ENCODE measurements at places on chromosomes 5 and 9.

DNA sequence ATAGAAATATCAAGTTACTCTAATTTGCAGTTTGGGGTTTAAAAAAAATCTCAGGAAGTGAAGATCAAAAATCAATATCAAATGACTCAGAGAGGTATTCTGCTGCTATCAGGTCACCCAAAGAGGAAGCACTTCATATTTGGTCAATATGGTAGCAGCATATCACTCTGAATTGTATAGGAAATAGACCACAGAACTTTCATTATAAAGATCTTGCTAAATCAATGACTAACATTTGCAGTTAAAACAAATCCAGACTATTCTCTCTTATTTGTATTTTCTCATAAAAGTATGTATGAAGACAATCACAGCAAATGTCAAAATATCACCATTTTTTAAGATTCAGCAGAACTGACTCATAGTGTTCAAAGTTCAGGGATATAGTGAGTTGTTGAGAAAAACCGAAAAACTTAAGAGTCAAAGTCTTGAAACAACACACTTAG, 105.8 kb upstream of the PCSK1 start:
- no peak for DNase-seq

DNA sequence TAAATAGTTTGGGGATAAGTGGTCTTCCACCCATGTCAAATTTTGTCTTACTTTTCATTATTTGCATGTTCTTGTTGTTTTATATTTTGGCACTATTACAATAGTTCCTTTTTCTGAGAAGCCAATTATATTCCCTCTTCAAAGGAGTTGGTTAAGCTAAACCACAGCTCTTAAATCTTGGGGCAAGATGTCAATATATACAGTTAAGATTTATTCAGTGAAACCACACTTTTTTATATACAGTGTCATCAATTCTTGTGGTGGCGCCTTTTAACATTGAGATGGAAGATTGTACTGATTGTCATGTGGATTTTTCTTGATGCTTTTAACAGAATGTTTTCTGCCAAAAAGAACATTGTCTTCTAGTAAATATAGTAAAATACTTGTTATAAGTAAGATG, 104.1 kb downstream of the MTREX start:
- DNase-seq, result no peak

DNA sequence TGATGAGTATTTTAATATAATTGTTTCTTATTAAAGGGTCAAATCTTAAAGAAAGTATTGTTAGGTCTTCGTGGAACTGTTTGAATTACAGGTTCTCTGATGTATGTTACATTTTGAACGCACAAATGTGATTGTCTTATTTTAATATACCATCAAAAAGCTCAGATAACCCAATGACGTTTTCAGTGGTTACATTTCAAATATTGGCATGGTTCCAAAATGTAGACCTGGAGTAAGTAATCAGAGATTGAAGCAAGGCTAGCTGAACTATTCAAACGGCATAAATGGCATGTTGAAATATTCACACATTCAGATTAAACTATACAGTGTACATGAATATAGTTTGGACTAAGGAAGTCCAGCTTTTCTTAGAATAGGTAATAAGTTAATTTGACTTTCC, 281.7 kb upstream of the EFNA5 start:
- DNase-seq, result no peak

- peak; percentile 33 for DNase-seq
Measured at GRCh38 chr5:53291528-53291927, 182.0 kb upstream of the MOCS2 start.

DNA sequence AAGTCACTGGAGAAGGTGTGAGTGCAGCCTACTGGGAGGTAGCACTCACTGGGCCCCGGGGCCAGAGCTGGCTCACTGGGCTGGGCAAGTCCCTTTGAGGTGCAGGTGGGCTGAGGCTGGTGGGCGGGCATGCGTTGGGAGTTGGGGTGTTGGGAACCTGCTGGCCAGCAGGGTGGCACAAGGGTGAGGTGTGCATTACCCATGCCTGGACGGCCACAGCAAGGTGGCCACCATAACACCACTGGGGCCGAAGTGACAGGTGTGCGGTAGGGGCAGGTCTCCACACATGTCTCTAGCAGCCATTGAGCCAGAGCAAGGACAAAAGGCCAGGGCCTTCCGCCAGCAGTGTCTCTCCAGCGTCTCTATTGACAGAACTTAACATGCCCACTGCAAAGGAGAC, 22.6 kb downstream of the PRRT1B start:
- no peak for DNase-seq

GRCh38 chr5:32130865-32131264, 43.3 kb downstream of the GOLPH3 start:
- DNase-seq, result no peak

DNA sequence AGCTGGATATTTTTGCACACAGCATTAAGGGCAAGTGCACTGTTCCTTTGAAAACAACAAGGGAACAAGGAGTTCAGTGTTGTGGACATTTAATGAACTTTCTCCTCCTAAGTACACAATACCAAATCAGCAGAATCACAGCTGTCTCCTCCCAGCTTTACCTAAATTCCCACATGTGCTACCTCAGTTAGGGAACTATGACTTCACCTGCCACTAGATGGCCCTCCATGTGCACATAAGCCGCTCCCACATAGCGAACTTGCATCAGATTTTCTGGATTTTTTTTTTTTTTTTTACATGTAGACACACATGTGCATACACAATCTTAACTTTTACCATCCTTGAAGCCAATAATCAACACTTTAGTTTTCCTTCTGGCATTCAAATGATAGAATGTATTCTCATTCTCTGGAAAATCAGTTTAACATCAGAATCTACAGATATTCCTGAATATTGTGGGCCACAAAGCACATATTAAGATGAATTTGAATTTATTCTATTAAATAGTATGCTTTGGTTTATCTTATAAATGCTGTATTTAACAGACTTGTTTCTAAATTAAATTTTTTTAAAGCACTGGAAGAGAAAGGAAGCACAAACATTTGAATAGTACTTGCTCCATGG, 123.6 kb downstream of the PALM2AKAP2 start:
- peak; percentile 66 for DNase-seq

GRCh38 chr5:145495196-145495595, 339.9 kb downstream of the PRELID2 start:
- DNase-seq, result no peak

DNA sequence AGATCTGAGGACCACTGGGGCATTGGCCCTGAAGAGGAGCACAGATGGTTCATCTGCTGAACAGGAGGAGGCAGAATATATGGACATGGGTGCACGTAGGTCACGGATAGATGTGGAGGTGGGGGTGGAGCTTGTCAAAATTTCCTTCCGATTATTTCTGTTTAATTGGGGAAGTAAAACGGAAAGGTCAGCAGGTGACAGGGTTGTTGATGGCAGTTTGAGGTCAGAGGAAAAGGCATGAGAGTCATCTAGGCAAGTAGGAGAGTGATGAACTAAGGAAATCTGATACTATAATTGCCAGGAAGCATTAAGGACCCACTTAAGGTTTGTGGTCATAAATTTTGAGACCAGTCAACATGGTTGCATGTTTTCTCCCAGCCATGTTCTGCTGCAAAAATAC, 8.4 kb upstream of the FAM81B start:
- no peak for DNase-seq

DNA sequence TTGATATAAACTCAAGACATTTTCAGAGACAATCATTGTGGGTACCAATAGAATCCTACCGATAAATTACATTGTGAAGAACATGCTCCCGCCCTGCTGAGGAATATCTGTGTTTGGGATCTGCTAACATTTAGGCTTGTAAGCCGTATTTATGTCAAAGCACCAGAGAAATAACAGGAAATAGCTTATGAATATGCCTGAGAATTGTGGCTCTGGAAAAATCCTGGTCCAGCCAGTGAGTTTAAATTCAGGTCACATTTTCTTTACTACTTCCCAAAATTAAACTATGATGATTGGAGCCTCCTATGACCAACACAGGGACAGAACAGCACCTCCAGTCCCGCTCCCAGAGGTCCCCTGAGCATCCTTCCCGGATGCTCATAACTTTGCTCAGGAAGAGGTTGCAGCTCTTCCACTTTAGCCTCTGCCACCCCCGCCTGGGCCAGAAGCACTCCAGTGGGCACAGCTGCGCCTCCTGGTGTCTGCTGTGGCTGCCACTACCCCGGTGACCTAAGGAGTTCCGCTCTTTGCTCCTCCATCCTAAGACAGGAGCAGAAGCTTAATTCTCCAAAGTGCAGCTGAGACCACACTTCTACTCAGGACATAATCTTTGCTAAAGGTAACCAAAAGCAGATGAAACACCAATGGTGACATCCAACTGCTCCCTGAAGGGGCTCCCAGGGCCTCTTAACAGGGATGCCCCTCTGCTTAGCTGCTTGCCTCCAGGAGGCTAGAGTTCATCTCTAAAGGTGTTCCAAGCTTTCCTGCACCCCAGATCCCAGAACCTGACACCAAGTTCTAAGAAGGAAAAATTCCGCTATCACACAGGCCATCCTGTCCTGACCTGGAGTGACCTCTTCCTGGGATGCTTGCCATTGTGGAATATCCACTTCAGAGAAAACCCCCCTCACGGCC, 58.8 kb downstream of the SLC1A1 start:
- peak; percentile 2 for DNase-seq

DNA sequence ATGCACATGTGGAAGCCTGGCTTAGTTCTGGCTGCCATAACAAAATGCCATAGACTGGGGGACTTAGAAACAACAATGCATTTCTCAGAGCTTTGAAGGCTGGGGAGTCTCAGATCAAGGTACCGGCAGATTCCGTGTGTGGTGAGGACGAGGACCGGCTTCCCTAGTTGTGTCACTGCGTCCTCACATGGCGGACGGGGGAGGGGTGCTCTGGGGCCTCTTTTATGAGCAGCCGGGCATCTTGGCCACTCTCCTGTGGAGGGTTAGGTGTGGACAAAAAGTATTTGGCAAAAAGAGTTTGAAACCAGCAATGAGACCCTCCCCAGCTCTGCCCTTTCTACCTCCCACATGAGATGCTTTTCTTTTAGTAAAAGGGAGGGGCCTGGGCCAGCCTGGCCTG, 118.5 kb upstream of the LPCAT1 start:
- no peak for DNase-seq

GRCh38 chr9:14650596-14650995, 42.6 kb downstream of the ZDHHC21 start:
- no peak for DNase-seq

GRCh38 chr5:174917976-174918554, 193.7 kb downstream of the MSX2 start:
- no peak for DNase-seq

DNA sequence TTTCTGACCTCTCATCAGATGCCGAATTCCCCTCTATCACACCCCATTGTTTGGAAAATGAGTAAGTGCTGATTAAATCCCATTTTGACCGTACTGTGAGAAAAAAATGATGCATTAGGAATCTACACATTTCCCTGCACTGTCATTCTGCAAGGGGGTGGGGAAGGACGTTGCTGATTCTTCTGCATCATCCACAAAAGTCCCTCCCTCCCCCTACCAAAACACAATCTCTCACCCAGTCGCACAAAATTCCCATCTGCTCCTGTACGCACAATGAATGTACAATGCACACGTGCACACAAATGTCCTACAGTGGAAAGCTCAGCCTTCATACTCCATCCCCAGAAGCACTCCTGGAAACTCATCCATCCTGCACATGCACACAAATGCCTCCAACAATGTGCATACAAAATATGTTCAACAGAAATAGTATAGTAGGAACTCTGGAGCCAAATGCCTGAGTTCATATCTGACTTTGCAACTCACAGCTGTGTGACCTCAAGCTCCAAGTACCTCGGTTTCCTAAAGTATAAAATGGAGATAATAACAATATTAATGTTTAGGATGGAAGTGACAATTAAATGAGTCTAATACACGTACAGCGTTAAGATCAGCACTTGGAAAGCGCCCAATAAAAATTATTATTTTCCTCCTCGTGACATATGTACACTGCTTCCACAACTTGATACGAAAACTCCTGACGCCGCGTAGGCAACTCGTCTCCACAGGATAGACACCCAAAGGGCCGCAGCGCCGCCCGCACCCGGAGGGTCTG, 809 bp downstream of the TNIP1 start:
- peak; percentile 80 for DNase-seq

DNA sequence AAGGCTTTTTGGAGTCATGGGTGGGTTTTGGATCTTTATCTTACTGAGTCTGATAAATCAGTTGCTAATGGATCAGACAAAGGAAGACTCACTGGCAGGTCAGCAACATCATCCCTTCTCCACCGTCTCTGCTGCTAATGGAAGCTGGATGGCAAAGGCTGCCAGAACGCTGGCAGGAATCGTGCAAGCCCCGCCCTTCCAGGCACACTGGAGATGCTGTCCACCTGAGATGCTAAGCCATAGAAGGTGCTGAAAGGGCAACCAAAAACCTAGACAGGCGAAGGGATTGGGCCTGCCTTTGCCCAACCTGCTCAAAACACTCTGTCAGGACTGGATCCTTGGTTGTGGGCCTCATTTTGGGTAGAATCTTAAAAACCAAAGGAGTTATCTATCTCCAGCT, 139.5 kb upstream of the FSTL4 start:
- no peak for DNase-seq

DNA sequence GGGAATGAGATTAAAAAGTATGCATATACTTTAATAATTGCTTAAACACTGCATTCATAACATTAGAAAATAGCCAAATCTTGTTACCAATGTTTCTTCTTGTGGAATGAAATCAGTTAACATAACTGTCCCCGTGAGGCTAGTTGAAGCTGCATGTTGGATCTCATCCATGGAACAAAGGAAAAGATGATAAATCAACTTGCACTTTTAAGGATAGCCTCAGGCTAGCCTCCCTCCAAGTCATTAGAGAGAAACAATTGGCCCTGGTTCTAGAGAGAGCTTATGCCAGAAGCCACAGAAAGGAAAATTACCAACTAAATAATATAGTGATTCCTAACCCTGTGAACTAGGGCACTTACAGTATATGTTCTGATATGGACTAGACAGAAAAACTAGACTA, 66.9 kb downstream of the GRIN3A start:
- no peak for DNase-seq

- DNase-seq, result no peak
Measured at GRCh38 chr5:171999877-172000276, 6.6 kb downstream of the FBXW11 start.

DNA sequence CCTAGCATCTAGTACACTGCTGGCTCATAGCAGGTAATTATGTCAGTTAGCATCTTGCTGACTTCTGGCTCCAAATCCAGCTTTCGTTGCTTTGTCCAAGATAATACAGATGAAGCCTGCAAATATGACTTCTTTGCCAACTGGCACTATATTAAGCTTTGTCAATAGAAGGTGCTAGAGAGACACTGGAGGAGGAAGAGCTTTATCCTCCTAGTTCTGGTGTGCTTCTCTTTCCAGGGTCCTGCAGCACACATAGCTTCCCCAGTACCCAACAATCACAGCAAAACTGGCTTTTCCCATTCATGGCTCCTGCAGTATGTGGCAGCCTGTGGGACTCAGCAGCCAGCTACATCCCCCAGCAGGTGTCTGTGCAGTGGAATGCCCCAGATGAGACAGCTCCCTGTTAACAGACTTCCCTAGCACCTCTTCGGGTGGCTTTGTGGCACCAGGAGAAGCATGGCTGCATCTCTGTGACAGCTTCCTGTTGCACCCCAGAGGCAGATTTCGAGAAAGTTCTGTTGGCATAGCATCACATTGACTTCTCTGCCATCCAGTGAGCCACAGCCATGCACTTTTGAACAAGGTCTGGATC, 147.8 kb downstream of the OXCT1 start:
- DNase-seq, result no peak
